Cortex of kidney (tissue), 1 donor: ENCODE measurements at places on chromosomes 7 and 10.

DNA sequence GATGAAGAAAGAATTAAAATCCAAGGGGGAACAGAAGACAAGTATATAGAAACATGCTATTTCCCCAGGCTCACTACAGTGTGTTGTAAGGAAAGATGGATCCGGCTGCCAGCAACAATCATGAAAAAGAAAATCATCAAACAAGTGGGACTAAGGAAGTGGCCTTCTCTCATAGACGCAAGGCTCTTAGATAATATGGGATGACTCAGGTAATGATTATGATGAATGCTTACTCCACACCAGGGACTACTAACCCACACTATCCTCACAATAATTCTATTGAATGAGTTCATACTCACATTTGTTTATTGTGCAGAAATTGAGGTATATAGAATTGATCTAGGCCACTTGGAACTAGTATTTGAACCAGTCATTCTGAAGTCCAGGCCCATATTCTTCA, 111.2 kb upstream of the BET1 start:
- DNase-seq, result no peak

DNA sequence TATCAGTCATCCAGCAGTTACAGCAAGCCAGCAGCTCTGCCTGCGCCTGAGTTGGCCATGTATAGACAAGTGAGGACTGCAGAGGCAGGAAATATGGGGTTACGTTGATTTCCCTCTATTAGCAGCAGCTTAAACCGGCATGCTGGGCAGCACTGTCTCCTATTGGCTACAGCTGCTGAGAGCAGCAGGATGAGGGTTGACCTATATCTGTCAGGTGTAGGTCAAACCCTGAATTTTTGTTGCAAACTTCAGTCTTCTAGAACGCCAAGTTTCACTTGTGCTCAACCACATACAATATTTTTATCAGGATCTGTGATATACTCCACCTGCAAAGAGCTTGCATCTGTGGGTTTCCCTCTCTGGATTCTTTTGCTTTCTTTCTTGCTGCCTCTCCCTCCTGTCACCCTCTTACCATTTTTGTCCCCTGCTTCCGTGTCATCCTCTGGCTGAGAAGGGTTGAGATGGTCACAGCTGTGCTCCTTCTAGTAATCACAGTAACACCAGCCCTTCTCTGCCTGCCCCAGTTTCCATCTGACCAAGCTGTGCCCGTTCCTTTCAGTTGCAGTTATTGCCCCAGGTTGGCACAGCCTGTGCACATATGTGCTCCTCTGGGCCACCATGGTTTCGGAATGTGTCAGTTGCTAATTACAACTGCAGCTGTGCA, 23.8 kb upstream of the GLCCI1 start:
- DNase-seq, result no peak

- no peak for DNase-seq
Measured at GRCh38 chr10:119644205-119644814, 6.9 kb upstream of the BAG3 start.

- no peak for DNase-seq
Measured at GRCh38 chr10:13943735-13944398, 357.1 kb downstream of the PRPF18 start.

DNA sequence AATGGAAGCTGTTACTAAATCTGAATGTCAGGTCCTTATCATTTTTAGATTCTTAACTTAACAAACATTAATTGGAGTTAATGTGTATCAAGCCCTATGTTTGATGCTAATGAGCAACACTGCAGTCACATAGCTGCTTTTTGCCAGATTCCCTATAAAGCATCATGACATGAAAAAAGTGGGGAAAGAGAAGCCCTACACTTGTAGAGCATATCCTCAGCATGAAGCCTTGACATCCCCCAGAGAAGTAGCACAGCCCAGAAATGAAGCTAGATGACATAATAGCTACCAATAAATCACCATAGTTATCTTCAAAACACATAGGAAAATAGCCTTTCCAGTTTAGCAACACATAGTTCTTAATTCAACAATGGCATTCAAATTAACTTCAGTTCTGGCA, 49.2 kb upstream of the CDK1 start:
- DNase-seq, result no peak

GRCh38 chr10:67808704-67809103, 29.3 kb downstream of the DNAJC12 start:
- DNase-seq, result no peak

DNA sequence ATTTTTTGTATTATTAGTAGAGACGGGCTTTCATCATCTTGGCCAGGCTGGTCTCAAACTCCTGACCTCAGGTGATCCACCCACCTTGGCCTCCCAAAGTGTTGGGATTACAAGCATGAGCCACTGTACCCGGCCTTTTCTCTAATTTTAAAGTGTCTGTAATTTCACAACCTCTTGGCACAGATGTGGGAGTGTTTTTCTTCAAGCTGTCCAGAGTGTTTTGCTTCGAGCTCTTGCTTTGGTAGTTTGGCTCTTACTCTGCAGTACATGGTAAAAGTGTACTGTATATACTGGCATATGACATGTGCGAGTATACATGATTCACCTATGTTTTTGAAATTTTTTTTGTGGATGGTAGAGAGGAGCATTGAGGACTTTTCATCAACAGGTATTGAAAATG, 9.8 kb downstream of the SRGN start:
- DNase-seq, result no peak

GRCh38 chr10:1199897-1200721, 143.9 kb downstream of the WDR37 start:
- no peak for DNase-seq

GRCh38 chr10:132511121-132512051, 26.2 kb upstream of the INPP5A start:
- no peak for DNase-seq

DNA sequence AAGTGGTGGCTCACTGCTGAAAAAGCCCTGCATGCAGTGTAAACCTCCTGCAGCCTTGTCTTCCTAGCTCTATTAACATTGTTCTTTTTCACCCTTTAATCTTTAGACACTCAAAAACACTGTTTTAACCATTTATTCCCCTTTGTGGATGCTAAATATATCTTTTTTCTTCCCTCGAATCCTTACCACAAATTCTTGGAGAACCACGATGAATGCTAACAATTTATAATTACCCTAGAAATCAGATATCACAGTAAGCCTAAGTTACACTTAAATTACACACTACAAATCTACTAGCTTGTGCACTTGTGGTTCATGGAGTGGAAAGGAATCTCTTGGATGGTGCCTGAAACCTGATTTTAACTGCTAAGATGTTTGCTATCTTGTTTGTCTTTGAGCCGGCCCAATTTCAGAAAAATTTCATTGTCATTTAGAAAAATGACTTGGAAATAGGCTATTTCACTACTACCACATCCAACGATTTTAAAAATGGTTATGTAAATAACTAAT, 125.1 kb upstream of the NOBOX start:
- no peak for DNase-seq

DNA sequence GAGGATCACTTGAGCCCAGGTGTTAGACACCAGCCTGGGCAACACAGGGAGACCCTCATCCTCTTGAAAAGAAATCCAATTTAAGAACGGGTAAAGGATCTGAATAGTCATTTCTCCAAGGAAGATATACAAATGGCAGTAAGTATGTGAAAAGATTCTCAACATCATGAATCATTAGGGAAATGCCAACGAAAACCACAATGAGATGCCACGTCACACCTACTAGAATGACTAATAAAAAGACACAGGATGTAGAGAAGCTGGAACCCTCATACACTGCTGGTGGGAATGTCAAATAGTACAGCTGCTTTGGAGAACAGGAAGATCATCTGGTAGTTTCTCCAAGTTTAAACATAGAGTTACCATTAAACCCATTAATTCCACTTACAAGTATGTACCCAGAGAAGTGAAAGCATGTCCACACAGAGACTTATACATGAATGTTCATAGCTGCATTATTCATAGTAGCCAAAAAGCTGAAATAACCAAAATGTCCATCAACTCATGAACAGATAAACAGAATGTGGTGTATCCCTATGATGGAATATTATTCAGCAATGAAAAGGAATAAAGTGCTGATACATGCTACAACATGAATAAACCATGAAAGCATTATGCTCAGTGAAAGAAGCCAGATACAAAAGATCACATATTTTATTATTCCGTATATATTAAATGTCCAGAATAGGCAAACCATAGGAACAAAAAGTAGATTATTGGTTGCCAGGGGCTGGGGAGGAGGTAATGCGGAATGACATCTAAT, 13.1 kb upstream of the ZMIZ2 start:
- no peak for DNase-seq

GRCh38 chr10:73931767-73932619, 21.1 kb downstream of the PLAU start:
- no peak for DNase-seq

GRCh38 chr7:140260352-140261104, 83.7 kb upstream of the KDM7A start:
- DNase-seq, result no peak

DNA sequence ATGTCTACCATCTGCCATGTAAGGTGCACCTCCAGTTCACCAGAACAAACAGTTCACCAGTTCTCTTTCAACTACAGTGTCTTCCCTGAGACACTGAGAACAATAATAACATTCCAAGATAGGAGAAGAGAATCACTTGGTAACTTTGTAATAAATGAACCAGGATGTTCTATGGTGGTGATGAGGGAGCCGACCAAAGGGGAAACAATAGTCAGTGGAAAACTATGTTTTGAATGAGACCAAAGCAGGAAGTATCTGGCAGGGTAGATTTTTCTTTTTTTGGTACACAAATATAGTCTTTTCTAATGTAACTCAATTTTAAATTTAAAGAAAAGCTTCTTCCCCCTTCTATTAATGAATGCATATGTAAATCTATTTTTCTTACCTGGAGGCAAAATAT, 20.0 kb downstream of the HYAL4 start:
- no peak for DNase-seq

DNA sequence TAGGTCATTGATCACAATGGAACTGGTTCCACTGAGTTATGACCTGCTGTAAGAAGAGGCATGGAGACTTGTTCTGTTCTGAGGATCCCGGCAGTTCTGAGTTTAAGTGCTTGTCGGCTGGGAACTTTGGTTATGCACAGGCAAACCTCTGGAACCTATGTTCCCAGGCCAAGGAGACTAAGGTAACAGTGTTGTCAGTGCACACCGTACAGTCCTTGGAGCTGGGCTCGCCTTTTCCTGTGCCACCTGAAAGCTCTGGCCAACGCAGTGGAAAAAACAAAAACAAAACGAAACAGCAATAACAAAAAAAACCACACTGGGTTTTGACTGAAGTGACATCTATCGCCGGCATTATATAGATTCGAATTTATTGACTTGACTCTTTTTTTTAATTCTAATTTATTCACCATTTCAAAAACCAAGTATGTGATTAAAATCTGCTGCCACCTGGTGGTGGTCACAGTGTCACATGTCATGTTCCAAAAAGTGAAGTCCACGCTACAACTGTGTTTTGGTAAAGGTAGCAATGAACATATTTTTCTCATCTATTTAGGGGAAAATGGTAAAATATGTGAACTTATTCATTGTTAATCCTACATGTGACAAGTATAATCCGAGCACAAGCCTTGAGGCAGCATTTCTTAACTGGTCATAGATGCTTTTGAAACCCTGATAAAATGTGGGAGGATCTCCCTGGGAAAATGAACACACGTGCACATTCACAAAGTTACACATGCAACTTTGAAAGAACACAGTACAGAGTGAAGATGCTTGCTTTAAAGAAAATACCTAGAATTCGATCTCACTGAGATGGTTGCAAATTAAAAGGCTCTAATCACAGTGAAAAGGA, 113.8 kb upstream of the PPP2R2D start:
- DNase-seq, result no peak

- DNase-seq, result no peak
Measured at GRCh38 chr7:36309301-36309700, 80.4 kb upstream of the ANLN start.

GRCh38 chr7:55977831-55978230, 13.4 kb downstream of the NIPSNAP2 start:
- DNase-seq, result no peak

GRCh38 chr10:77031531-77032187, 605.9 kb downstream of the KCNMA1 start:
- DNase-seq, result no peak

DNA sequence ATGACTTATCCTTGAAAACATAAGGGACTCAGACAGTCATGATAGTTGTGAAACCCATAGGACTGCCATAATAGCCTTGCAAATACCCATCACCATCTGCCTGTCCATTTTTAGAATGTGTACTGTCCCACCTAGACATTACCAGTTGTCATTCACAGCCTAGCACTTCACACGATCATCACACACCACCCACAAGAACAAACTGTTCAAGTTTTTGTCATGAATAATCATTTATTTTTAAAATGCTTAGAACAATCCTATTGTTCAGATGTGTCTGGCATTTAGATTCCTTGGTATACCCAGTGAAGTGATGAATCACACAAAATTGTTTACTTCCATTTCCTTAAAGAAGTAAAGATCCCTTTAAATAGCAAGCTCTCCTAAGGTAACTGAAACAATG, 46.6 kb downstream of the CCDC3 start:
- no peak for DNase-seq

- DNase-seq, result no peak
Measured at GRCh38 chr10:69994262-69994661, 58.4 kb upstream of the MACROH2A2 start.

DNA sequence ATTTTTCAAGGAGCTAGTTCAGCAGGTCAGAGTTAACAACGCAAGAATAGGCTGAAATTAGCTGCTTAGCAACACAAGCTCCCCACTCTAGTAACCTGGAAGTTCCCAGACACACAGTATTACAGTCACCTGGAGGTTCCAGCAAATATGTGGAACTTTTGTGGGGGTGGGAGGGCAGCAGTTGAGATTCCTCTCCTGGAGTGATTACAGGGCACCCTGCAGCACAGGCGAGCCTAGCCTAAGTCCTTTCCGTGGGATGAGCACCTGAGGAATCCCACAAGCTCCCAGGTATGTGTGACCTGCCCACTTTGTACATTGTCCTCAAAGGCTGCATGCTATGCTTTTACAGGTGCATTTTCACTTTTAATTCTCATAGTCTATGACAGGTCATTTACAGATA, 13.6 kb downstream of the TPK1 start:
- no peak for DNase-seq

DNA sequence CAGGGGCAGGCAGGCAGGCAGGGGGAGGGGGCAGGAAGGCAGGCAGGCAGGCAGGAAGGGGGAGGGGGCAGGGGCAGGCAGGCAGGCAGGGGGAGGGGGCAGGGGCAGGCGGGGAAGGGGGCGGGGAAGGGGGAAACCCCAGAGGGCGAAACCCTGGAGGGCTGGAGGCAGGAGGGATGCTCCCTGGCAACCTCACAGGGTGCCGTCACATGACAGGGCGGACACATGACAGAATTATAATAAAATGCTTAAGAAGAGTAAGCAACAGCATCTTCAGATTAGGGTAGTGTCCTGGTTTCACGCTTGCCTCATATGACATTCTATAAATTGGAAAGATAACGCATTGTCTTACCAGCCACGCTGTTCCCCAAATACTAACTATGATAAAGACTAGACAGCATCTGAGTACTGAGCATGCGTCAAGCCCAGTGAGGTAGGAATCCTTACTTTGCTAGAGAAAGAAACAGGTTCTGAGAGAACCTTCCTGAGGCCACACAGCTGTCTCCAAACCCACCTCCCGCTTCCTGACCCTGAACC, 131.6 kb downstream of the DIP2C start:
- no peak for DNase-seq

DNA sequence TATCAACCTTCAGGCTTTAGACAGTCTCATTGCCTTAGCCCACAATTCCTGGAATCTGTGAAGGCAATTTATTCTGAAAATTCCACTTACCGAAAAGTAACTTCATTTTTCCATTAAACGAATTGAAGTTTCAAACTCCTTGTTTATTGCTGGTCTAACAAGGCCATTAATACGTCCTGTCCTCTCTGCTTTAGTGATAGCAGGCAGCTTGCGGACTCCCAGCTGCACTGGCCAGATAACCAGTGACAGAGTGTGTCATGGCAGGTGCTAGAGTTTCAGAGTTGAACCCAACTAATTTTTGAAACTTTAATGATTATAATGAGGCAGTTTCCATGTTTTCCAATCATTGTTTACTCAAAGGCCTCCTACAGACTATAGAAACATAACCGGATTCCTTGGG, 31.1 kb downstream of the LOXL4 start:
- no peak for DNase-seq
